CD8-positive, alpha-beta memory T cell (primary cell): ENCODE measurements at places on chromosomes 7 and 10.

DNA sequence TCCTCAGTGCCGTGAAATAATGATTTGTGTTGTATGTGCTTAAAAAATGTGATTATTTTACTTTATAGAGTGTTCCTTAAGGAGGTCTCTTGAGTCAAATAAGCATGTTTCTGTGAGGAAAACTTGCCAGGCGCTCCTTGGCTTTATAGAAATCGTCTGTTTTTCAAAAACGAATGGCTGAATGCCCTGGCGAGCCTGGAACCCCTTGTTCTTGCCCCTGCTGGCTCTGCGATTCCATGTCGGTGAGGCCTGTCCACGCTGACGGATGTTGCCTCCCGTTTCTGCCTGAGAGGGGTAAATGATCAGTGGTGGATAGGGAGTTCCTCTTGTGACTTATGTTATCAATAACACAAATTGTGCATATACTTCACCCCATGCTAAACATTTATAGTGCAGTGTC, 75.5 kb downstream of the MGMT start:
- H3K27ac ChIP-seq: no peak overlapping the region
- H3K4me1 ChIP-seq: no peaks in the 10 kb centered on the region
- no peak overlapping the region for H3K4me3 ChIP-seq
- no peaks in the 10 kb centered on the region for H3K27me3 ChIP-seq
- no peaks in the 10 kb centered on the region for H3K36me3 ChIP-seq
- no peak for DNase-seq

GRCh38 chr7:108525327-108525984, 479 bp downstream of the PNPLA8 start:
- H3K27me3 ChIP-seq: no peaks in the 10 kb centered on the region
- peaks cover 33% of the 10 kb centered on the region for H3K4me1 ChIP-seq
- peak overlapping the region; percentile 98 for H3K27ac ChIP-seq
- no peaks in the 10 kb centered on the region for H3K36me3 ChIP-seq
- no peak for DNase-seq
- peak overlapping the region; percentile 83 for H3K4me3 ChIP-seq

DNA sequence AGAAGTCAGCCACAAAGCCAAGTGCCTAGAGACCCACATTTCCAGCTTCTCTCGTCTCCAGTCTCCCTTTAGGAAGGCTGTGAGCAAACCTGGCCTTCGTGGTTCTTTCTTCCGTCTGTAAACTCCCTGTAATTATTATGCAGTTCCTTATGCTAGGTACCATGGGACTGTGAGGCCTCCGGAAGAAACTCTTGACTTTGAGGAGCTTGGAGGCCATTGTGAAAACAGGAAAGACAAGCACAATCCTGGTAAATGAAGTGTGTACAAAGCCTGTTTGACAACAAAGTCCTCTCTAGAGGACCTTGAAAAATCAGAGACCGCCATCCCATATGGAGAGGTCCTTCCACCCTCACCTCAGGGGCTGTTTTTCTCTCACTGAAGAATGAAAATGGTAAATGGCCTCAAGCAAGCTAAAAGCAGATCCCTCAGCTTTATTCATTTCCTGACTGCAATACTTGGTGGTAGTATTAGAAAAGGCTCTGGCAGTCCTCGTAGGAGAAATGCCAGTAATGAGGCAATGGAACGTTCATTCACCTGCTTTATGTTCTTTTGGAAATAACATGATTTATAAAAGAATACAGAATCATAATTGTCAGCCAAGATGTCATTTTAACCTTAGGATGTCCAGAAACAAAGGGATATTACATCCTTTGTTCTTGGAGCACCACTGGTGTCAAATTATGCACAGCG, 926.4 kb downstream of the LRMDA start:
- H3K4me1 ChIP-seq: no peaks in the 10 kb centered on the region
- H3K27me3 ChIP-seq: no peaks in the 10 kb centered on the region
- no peaks in the 10 kb centered on the region for H3K36me3 ChIP-seq
- no peak for DNase-seq
- H3K4me3 ChIP-seq: no peak overlapping the region

DNA sequence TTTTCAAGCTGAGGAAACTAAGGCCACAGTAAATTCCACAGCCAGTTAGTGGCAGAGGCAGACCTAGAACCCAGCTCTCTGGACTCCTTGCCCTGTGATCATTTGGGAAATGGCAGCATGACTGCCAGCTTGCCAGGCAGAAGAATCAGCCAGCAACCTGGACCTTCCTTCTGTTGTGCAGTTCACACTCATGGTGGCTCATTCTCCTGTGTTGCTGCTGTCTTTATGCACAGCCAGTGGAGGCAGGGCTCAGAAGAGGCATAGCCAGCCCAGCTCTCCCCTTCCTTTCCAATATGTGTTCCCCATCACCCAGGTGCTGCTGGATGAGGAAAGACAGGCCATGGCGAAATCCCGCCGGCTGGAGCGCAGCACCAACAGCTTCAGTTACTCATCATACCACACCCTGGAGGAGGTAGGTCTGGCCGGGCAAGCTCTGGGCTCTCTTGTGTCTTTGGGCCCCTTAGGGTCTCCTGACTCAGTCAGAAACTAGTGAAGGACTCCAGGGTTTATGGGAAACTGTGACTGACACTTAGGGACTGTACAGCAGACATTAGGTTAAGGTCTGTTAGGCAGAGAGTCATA, 14.8 kb downstream of the CPA5 start:
- DNase-seq: no peak
- no peak overlapping the region for H3K27ac ChIP-seq
- H3K36me3 ChIP-seq: no peaks in the 10 kb centered on the region
- no peak overlapping the region for H3K4me3 ChIP-seq

- H3K4me1 ChIP-seq: no peaks in the 10 kb centered on the region
- no peak overlapping the region for H3K4me3 ChIP-seq
- no peaks in the 10 kb centered on the region for H3K27me3 ChIP-seq
- H3K27ac ChIP-seq: no peak overlapping the region
- peaks cover 4% of the 10 kb centered on the region for H3K36me3 ChIP-seq
Observed at GRCh38 chr7:75979759-75980429, 14.5 kb downstream of the TMEM120A start.

GRCh38 chr7:46264646-46265045, 343.6 kb upstream of the IGFBP3 start:
- no peaks in the 10 kb centered on the region for H3K36me3 ChIP-seq
- H3K4me3 ChIP-seq: no peak overlapping the region
- no peak overlapping the region for H3K27ac ChIP-seq
- no peak for DNase-seq
- no peaks in the 10 kb centered on the region for H3K27me3 ChIP-seq

GRCh38 chr10:102299873-102300272, 54.5 kb downstream of the GBF1 start:
- no peak overlapping the region for H3K27ac ChIP-seq
- H3K4me1 ChIP-seq: no peaks in the 10 kb centered on the region
- H3K4me3 ChIP-seq: no peak overlapping the region
- H3K27me3 ChIP-seq: no peaks in the 10 kb centered on the region

GRCh38 chr7:11297126-11297625, 323.5 kb downstream of the PHF14 start:
- no peaks in the 10 kb centered on the region for H3K36me3 ChIP-seq
- DNase-seq: no peak
- no peak overlapping the region for H3K4me3 ChIP-seq
- no peaks in the 10 kb centered on the region for H3K4me1 ChIP-seq

DNA sequence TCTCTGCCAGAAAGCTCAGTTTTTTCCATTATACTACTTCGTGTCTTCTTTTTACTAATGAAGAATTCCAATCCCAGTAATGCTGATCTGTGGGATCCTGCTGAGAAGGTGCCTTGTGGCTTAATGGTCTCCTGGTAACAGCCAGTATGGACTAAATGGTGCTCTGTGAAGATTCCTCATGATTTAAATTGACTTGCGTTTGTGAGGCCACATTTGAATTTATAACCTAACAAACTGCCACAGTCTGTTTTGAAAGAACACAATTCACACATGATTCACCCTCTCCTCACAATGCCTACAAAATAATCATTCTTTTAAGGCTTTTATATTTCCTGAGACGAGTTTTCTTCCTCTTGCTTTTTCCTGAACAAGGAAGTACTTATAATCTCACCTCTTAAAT, 140.0 kb downstream of the MBL2 start:
- no peaks in the 10 kb centered on the region for H3K4me1 ChIP-seq
- H3K36me3 ChIP-seq: no peaks in the 10 kb centered on the region
- no peak overlapping the region for H3K27ac ChIP-seq

- no peak overlapping the region for H3K4me3 ChIP-seq
- peaks cover 5% of the 10 kb centered on the region for H3K27me3 ChIP-seq
- DNase-seq: no peak
- H3K27ac ChIP-seq: no peak overlapping the region
- H3K36me3 ChIP-seq: no peaks in the 10 kb centered on the region
- H3K4me1 ChIP-seq: no peaks in the 10 kb centered on the region
Observed at GRCh38 chr7:45184326-45185027, 26.9 kb downstream of the RAMP3 start.

- no peaks in the 10 kb centered on the region for H3K4me1 ChIP-seq
- no peak overlapping the region for H3K27ac ChIP-seq
- no peaks in the 10 kb centered on the region for H3K27me3 ChIP-seq
- DNase-seq: no peak
Observed at GRCh38 chr10:110317866-110318850, 13.4 kb upstream of the SMNDC1 start.

- no peaks in the 10 kb centered on the region for H3K4me1 ChIP-seq
- H3K27me3 ChIP-seq: no peaks in the 10 kb centered on the region
- no peak for DNase-seq
- H3K27ac ChIP-seq: no peak overlapping the region
- H3K4me3 ChIP-seq: no peak overlapping the region
Observed at GRCh38 chr7:33694006-33694405, 211.3 kb upstream of the BMPER start.

DNA sequence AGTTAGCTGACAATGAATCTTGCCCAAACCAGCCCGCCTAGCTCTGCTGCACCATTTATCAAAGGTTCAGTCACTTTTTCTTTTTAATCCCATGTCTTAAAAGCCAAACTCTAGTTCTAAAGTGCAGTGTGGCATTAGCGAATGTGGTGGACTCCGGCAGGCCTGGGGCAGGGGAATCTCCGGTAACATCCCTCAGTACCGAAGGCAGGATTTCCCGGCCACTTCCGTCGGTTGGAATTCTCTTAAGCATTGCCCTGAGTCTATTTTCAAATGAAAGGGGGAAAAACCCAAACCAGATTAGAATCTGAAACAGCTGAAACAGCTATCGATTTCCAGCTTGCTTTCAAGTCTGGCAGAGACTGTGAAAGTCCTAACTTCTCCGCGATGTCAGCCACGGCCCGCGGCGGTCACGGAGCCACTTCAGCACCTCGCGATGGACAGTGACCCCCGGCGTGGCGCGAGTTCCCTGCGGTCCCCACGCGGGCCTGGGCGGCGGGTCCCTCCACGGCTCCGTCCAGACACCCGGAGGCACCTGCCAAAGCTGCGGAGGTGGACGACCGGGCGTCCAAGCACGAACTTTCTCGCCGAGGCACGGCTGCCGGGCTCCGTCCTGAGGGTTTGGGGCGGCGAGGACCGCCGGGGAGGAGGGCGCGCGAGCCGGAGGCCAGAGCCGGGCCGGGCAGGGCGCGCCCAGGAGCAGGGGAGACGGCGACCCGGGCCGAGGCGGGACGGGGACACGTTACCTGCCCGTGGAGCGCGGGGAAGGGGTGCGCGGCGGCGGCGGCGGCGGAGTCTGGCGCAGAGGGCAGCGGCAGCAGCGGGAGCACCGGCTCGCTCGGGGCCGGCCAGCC, 745 bp downstream of the TCERG1L start:
- no peak for DNase-seq
- H3K36me3 ChIP-seq: no peaks in the 10 kb centered on the region
- H3K27ac ChIP-seq: no peak overlapping the region
- no peak overlapping the region for H3K4me3 ChIP-seq

DNA sequence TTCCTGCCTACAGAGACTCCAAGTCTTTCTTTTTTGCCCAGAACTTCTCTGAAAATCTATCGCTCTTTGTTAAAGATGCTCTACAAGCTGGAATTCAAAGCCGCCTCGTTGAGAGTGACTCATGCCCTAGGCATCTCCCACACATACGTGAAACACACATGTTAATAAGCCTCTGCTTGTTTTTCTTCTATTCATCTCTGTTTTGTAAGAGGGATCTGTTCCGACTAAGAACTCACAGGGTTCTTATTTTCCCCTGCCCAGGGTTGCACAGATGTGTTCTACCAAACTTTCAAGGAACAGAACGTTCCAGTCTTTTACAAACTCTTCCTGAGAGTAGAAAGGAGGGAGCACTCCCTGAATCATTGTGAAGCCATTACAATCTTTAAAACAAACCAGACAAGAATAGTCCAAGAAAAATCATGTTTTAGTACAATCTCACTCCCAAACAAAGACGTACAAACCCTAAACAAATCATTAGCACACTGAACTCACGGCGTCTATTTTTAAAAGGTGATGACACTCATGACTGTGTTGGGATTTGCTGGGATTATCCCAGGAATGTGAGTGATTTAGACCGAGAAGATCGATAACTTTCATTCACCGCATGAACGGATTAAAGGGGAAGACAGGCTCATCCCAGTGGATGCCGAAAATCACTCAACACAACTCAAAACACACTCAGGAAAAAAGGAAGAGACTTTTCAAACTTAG, 55.3 kb upstream of the INPP5A start:
- no peak overlapping the region for H3K27ac ChIP-seq
- no peak overlapping the region for H3K4me3 ChIP-seq
- H3K4me1 ChIP-seq: no peaks in the 10 kb centered on the region
- H3K36me3 ChIP-seq: no peaks in the 10 kb centered on the region

GRCh38 chr7:30332549-30332948, 48.2 kb downstream of the ZNRF2 start:
- no peak overlapping the region for H3K27ac ChIP-seq
- no peak overlapping the region for H3K4me3 ChIP-seq
- no peaks in the 10 kb centered on the region for H3K27me3 ChIP-seq
- DNase-seq: no peak
- H3K36me3 ChIP-seq: no peaks in the 10 kb centered on the region

GRCh38 chr7:37052705-37053104, 328.4 kb upstream of the AOAH start:
- H3K4me1 ChIP-seq: no peaks in the 10 kb centered on the region
- DNase-seq: no peak
- no peaks in the 10 kb centered on the region for H3K36me3 ChIP-seq
- H3K27ac ChIP-seq: no peak overlapping the region
- H3K27me3 ChIP-seq: no peaks in the 10 kb centered on the region
- H3K4me3 ChIP-seq: no peak overlapping the region

- H3K36me3 ChIP-seq: no peaks in the 10 kb centered on the region
- no peak for DNase-seq
- H3K27me3 ChIP-seq: no peaks in the 10 kb centered on the region
- peaks cover 65% of the 10 kb centered on the region for H3K4me1 ChIP-seq
Observed at GRCh38 chr10:131930586-131931330, 29.9 kb downstream of the PPP2R2D start.

DNA sequence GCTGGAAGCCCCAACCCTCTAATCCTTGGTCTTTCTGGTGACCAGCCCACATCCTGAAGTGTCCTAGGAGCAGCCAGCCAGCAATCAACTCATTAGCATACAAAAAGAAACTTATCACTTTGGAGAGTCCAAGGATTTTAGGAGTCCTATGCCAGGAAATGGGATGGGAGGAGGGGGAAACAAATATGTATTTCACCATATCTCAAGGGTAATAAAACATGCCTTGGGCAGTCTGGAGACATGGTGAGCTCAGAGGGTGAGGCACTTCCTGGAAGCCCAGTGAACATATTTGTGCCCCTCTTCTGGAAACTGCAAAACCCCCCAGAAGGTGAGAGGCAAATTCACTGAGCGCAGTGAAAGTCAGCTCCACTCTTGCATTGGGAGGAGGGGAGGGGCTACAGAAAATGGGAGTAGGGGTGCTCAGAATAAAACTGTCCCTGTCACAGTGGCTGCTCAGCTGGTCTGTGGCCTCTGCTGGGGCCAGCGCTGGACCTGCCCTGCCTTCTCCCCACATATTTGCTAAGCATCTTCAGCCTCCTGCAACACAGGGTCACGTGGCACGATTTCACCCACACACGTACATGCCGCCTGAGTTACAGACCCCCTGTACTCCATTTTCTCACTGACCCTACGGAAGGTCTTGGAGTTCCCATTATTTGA, 17.7 kb upstream of the ZMIZ1 start:
- H3K4me3 ChIP-seq: no peak overlapping the region
- no peaks in the 10 kb centered on the region for H3K27me3 ChIP-seq
- peaks cover 51% of the 10 kb centered on the region for H3K4me1 ChIP-seq
- no peak overlapping the region for H3K27ac ChIP-seq
- no peaks in the 10 kb centered on the region for H3K36me3 ChIP-seq
